Left colon (tissue), 2 donors: ENCODE measurements at places on chromosomes 1 and 21.

- no peak for DNase-seq
Observed at GRCh38 chr1:115952547-115952946, 23.8 kb upstream of the SLC22A15 start.

GRCh38 chr1:150176593-150176992 lies 26.9 kb downstream of the PLEKHO1 start:
- DNase-seq = no peak

GRCh38 chr1:33420870-33421775 lies 9.8 kb downstream of the PHC2 start:
- DNase-seq = no peak

- no peak for DNase-seq
Observed at GRCh38 chr1:87588495-87588894, 259.8 kb downstream of the LMO4 start.

GRCh38 chr21:35226968-35227744 lies 178.1 kb upstream of the RUNX1 start:
- no peak for DNase-seq

DNA sequence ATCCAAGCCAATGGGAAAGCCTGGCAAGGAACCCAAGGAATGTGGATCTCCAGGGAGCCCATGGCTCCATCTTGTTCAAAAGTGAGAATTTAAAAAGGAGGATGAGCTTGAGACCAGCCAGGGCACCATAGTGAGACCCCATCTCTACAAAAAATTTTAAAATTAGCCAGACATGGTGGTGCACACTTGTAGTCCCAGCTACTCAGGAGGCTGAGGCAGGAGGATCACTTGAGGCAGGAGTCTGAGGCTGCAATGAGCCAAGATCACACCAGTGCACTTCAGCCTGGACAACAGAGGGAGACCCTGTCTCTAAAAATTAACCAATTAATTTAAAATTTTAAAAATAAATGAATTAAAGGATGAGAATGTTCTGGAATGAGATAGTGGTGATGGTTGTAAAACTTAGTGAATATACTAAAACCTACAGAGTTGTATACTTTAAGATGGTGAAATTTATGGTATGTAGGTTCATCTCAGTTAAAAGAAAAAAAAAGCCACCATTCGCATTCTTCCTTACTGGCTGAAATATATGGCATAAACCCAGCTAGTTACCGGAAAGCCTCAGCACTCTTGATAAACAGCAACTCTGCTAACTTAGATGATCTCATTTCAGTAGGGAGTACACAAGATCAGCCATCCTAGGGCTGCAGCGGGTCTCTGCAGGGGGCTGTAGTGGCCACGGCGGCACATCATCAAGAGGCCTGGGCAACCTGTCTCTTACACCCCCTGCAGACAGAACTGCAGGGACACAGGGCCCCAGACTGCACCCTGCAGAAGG lies 48.3 kb upstream of the H6PD start:
- no peak for DNase-seq

DNA sequence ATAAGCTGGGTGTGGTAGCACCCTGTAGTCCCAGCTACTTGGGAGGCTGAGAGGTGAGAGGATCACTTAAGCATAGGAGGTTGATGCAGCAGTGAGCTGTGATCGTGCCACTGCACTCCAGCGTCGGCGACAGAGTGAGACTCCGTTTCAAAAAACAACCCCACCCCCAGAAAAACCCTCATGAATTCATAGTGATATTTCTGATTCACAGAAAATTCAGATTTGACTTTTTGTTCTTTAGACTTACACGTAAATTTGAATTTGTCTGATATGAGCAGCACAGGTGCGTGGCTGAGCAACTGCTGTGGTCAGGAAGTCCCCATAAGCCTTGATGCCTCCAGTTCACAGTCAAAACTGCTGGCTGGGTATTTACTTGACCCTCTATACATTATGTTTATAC lies 10.0 kb upstream of the MORC3 start:
- DNase-seq = no peak

- no peak for DNase-seq
Observed at GRCh38 chr1:209168204-209168603, 415.3 kb upstream of the CAMK1G start.

GRCh38 chr21:40373761-40374160 lies 473.2 kb downstream of the DSCAM start:
- DNase-seq = no peak

GRCh38 chr1:226600254-226600653 lies 51.7 kb downstream of the STUM start:
- DNase-seq = no peak

- DNase-seq = no peak
Observed at GRCh38 chr1:107572674-107573211, 392.2 kb downstream of the VAV3 start.

DNA sequence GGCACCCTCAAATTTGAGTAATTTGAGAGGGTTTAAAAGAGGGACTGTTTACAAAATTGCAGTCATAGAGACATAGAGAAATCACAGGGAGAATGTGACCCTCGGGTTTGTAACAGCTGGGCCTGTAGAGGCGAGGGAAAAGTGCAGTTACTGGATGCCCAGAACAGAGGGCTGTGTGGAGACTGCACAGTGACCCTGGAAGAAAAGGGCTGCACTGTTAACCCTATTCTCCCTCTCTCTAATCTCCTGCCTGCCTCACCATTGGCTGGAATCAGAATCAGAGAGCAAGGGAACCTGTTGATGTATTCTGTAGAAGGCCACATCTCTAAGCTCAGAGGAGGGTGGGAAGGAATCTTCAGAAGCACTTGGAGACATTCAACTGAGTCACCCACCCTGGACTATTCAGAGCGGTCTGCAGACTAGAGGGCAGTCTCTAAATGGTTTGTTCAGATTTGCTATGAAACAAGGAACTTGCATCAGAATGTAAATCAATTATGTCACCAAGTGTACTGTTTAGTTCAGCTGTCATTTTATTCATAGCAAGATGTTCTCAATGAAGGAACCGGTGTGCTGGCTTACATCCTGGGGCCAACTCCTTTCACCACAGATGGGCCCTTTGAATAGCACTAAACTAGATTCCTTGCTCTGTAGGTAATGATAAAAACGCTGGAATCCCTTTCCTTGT lies 132.2 kb upstream of the HOOK1 start:
- DNase-seq = no peak

GRCh38 chr1:148290881-148291280 lies 138.8 kb upstream of the NBPF11 start:
- DNase-seq = no peak

GRCh38 chr1:225712391-225712790 lies 59.5 kb upstream of the ENAH start:
- DNase-seq = no peak
